Activated B cell treated with CpG ODN at 0.5 μM for 24 hours (primary cell): ENCODE measurements at places on chromosomes 4 and X. TPM values are rescaled to one million over a fixed set of nuclear protein-coding genes. Genes with fewer than 3 reads are reported as not detected.

DNA sequence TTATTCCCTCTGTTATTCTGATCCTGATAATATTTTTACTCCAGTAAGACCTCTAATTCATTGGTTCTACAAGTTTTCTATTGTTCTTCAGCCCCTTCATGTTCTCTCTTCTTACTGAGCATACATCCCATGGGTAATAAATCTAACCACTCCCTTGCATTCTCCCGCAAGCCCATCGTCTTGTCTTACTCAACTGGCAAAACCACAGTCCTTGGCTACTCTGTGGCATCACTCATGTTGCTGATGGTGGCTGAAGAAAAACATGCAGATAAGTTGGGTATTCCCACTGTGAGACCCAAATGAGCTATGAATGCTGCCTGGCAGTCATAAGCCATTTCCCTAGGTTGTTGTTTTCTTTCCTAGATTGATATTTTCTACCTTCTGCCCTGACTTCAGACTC is 402.2 kb upstream of the AADAT start:
- no peak for DNase-seq

GRCh38 chrX:154661899-154662298 is 8.5 kb upstream of the CTAG2 start:
- DNase-seq, result no peak

GRCh38 chr4:147049946-147050345 is 104.3 kb upstream of the TTC29 start:
- no peak for DNase-seq

DNA sequence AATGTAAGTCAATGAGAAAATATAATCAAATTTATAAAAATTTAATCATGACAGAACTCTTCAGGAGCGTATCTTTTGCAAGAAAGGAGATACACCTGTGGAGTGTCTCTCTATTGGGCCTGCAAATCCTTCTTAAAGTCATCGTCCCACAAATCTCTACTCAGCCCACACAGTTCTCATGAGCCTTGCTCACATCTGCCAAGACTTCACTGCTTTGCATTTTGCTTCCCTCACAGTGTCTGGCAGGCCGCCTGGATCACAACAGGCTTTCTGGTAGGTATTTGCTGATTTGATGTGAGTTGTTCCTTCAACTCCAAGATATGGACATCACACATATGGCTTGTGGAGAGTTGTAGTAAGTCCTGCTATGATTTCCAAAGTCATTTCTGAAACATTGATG is 183.1 kb upstream of the ARX start:
- DNase-seq, result no peak

GRCh38 chrX:69613946-69614345 is 2.0 kb upstream of the EDA start:
- DNase-seq, result no peak

GRCh38 chr4:163476761-163477438 is 3.3 kb upstream of the TKTL2 start:
- DNase-seq, result no peak

The P2RY4 gene
- total RNA-seq, result 0.44 TPM in 1 of 2 replicates, not detected in the other

The DMRTC1 gene
- total RNA-seq, result 0.27 and 0.71 TPM in 2 replicates

The HTRA3 gene
- total RNA-seq, result not detected in 2 replicates

GRCh38 chr4:112700679-112701078 is 63.7 kb downstream of the LARP7 start:
- DNase-seq, result no peak

DNA sequence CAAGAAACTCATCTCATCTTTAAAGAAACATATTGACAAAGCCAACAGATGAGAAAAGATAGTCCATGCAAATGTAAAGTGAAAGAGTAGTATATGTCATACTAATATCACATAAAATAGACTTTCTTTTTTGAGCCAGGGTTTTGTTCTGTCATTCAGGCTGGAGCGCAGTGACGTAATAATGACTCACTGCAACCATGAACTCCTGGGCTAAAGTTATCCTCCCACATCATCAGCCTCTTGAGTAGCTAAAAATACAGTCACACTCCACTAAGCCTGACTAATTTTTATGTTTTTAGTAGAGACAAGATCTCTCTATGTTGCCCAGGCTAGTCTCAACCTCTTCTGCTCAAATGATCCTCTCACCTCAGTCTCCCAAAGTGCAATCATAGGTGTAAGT is 51.8 kb upstream of the TRAM1L1 start:
- no peak for DNase-seq

The HSPA4L gene
- 0.07 and 0.13 TPM in 2 replicates for total RNA-seq

DNA sequence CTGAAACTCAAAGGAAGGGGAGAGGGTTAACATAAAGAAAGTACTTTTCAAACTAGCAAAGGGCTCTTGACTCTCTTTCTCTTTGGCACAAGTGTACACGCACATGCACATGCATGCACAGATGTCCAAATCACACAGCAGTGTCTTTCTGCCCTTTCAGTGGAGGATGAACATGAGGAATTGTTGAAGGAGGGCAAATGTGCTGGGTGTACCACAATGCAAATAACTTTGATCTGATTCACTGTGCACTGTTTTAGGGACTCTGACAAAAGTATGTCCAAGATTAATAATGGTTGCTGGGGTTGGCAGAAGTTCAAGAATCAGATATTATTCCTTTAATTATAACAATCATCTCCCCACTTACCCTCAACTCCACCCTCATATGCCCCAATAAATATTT is 93.8 kb downstream of the GPC4 start:
- DNase-seq, result no peak

The NXF2 gene
- total RNA-seq, result not detected in 2 replicates
